ENCODE measurements at places on chromosomes 6 and 20.

- no peak overlapping the region for H3K4me3 ChIP-seq
- no peaks in the 10 kb centered on the region for H3K36me3 ChIP-seq
- no peaks in the 10 kb centered on the region for H3K27me3 ChIP-seq
- no peak overlapping the region for H3K27ac ChIP-seq
Measured at GRCh38 chr20:43096931-43097260, 92.8 kb downstream of the PTPRT start.

DNA sequence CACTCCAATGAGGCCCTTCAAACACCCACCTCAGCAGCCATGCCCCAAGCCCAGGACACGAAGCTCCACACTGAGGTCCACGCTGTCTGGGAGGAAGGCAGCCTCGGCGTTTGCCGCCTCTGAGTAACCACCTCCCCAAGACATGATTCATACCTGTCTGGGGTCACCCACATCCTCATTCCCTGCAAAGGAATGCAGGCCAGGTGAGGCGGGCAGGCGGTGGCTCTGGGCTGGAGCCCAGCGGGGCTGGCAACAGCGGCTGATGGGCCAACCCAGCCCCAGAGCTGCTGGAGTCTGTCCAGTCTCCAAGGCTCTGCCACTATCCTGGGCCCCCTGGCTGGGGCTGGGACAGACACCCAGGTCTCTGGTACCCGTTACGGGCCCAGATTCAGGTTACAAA lies 14.8 kb downstream of the PMEPA1 start:
- peak; percentile 78 for DNase-seq
- no peaks in the 10 kb centered on the region for H3K36me3 ChIP-seq
- no peaks in the 10 kb centered on the region for H3K27me3 ChIP-seq
- no peak overlapping the region for H3K4me3 ChIP-seq
- H3K4me1 ChIP-seq: peaks cover 61% of the 10 kb centered on the region

DNA sequence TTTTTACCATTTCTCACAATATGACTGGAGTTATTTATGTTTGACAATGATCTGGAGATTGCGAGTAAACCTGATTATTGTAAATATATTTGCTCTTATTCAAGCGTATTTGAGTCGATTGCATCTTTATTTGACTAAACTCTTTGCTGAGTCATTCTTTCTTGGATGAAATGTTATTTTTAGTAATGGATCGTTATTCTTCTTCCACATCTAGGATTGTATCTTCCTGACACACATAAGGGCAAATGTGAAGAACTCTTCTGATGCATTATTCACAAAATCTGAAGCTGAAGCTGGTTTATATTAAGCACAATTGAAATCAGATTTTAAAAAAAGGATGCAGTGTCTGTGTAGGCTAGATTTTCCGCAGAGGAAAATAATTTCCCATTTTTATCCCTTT lies 68.2 kb downstream of the SEL1L2 start:
- DNase-seq: no peak
- no peak overlapping the region for H3K27ac ChIP-seq
- H3K4me3 ChIP-seq: no peak overlapping the region
- H3K36me3 ChIP-seq: no peaks in the 10 kb centered on the region

DNA sequence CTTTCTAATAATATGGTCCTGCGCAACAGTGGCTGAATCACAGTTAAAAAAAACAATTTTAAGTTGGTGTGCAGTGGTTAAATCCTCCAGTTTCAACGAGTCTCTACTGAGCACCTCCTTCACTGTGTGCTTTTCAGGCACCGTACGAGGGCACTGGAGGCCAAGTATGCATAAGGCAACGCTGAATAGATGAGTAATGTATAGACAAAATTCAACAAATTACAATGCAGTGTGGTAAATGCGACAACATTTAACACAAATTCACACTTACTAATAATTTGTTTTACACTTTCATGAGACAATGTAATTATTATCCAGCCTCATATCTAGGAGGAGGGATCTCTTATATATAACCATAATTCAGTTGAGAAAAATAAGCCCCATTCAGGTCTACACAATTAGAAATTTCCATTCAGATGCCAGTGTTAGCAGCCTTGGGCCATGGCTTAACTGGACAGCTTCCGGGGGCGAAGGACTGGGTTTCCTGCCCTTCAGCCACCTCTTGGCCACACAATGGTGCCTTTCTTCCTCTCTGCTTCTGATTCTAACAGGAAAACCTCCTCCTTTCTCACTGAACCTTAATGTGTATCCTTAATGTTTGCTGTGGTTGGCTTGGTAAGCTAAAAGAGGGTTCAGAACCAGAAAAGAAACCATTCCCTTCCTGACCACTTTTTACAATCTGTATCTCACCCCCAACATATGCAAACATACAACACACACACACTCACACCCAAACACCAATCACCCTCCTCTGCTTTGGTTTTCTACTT lies 51.9 kb downstream of the B4GALT5 start:
- no peak overlapping the region for H3K27ac ChIP-seq
- H3K4me3 ChIP-seq: no peak overlapping the region
- no peak for DNase-seq
- no peaks in the 10 kb centered on the region for H3K4me1 ChIP-seq
- H3K27me3 ChIP-seq: no peaks in the 10 kb centered on the region

- peaks cover 2% of the 10 kb centered on the region for H3K4me1 ChIP-seq
- DNase-seq: peak; percentile 44
- H3K27ac ChIP-seq: peak overlapping the region; percentile 57
- no peak overlapping the region for H3K4me3 ChIP-seq
- H3K36me3 ChIP-seq: no peaks in the 10 kb centered on the region
- no peaks in the 10 kb centered on the region for H3K27me3 ChIP-seq
Measured at GRCh38 chr20:35871259-35871771, 83.0 kb downstream of the SCAND1 start.

DNA sequence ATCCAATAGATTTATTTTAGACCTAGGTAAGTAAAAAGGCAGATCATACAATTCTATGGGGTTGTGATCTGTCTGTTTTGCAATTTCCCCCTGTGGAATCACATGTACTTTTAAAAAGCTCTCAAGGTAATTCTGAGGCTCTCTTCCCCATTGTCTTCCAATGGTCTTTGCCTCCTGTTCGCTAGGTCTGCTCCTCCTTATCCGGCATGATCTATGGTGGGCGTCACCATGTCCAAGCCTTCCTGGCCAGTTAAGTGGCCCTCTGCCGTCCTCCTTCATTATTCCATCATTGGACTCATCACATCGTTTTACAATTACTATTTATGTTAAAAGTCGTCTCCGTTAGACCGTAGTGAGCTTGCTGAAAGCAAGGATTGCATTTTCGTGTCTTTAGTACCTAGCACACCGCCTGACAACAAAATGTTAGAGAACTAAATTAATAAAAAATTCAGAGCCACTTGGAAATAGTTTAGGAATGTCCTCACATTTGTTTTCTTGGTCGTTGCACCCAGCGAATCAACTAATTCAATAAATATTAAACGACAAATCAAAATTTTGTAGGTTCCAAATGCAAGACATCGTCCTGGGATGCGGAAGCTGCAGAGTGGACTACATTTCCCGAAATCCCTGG lies 2.2 kb upstream of the STXBP5 start:
- H3K4me3 ChIP-seq: peak overlapping the region; percentile 90
- no peaks in the 10 kb centered on the region for H3K36me3 ChIP-seq
- H3K27me3 ChIP-seq: no peaks in the 10 kb centered on the region
- H3K4me1 ChIP-seq: no peaks in the 10 kb centered on the region

DNA sequence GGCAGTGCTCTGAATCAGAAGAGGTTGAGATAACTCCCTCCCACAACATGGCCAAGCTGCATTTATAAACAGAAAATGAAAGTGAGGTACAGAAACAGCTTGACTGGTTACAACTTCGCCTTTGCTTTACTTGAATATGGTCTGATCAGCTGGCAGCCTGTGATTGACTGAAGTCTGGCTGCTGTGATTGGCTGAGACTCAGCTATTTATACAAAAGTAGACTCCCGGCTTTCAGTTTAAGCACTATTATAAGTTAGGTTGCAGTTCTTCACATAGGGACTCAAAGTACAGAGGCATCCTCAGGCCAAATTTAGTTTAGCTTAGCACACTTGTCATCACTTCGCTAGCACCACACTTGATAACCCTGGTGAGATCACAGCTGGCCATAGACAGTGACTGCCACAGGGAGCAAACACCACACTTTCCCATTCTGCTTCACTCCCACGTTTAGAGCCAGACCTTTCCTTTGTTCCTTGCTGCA lies 362.6 kb downstream of the EPM2A start:
- H3K36me3 ChIP-seq: no peaks in the 10 kb centered on the region
- no peak overlapping the region for H3K4me3 ChIP-seq
- H3K27me3 ChIP-seq: no peaks in the 10 kb centered on the region
- H3K27ac ChIP-seq: no peak overlapping the region
- no peaks in the 10 kb centered on the region for H3K4me1 ChIP-seq
- DNase-seq: no peak

- no peak for DNase-seq
- no peaks in the 10 kb centered on the region for H3K27me3 ChIP-seq
- H3K36me3 ChIP-seq: no peaks in the 10 kb centered on the region
- H3K4me3 ChIP-seq: no peak overlapping the region
- H3K4me1 ChIP-seq: no peaks in the 10 kb centered on the region
- no peak overlapping the region for H3K27ac ChIP-seq
Measured at GRCh38 chr6:134093007-134093573, 40.7 kb upstream of the SLC2A12 start.

DNA sequence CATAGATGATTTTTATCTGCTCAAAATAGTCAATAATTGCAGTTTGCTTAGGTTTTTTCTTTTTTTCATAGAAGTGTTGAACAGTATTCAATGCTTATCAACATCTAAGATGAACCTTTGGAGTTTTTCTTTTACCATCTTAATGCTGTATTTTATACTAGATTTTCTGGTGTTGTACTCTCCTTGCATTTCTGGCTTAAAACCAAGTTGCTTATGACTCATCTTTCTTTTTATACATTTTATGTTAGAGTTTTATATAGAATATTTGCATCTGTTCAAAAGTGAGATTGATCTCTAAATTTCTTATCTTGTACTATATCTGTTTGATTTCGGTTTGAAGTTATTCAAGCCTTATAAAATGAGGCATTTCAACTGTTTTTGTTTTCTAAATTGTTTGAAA lies 232.5 kb downstream of the RFPL4B start:
- H3K36me3 ChIP-seq: no peaks in the 10 kb centered on the region
- no peaks in the 10 kb centered on the region for H3K27me3 ChIP-seq
- H3K4me1 ChIP-seq: no peaks in the 10 kb centered on the region
- H3K4me3 ChIP-seq: no peak overlapping the region

- H3K36me3 ChIP-seq: no peaks in the 10 kb centered on the region
- no peak overlapping the region for H3K27ac ChIP-seq
- DNase-seq: no peak
- H3K27me3 ChIP-seq: no peaks in the 10 kb centered on the region
- no peak overlapping the region for H3K4me3 ChIP-seq
- no peaks in the 10 kb centered on the region for H3K4me1 ChIP-seq
Measured at GRCh38 chr20:38883981-38884733, 42.1 kb upstream of the FAM83D start.

- H3K4me3 ChIP-seq: no peak overlapping the region
- H3K27ac ChIP-seq: no peak overlapping the region
- DNase-seq: no peak
- H3K27me3 ChIP-seq: no peaks in the 10 kb centered on the region
Measured at GRCh38 chr6:49736017-49736508, 8.1 kb downstream of the CRISP3 start.

DNA sequence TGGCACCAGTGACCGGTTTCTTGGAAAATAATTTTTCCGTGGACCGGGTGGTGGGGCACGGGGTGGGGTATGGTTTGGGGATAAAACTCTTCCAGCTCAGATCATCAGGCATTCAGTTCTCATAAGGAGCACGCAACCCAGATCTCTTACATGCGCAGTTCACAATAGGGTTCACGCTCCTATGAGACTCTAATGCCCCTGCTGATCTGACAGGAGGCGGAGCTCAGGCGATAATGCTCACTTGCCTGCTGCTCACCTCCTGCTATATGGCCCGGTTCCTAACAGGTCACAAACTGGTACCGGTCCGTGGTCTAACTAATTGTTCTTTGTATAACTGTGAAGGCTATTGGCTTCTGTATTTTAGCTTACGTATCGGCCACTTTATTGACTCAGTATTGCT lies 51.7 kb downstream of the VSTM2L start:
- no peaks in the 10 kb centered on the region for H3K36me3 ChIP-seq
- H3K27ac ChIP-seq: no peak overlapping the region
- no peak for DNase-seq
- H3K27me3 ChIP-seq: no peaks in the 10 kb centered on the region
- H3K4me1 ChIP-seq: no peaks in the 10 kb centered on the region
- no peak overlapping the region for H3K4me3 ChIP-seq

- no peaks in the 10 kb centered on the region for H3K36me3 ChIP-seq
- no peaks in the 10 kb centered on the region for H3K4me1 ChIP-seq
- H3K4me3 ChIP-seq: no peak overlapping the region
- no peak overlapping the region for H3K27ac ChIP-seq
- no peak for DNase-seq
- H3K27me3 ChIP-seq: no peaks in the 10 kb centered on the region
Measured at GRCh38 chr6:139623372-139623771, 248.9 kb upstream of the CITED2 start.

- no peaks in the 10 kb centered on the region for H3K36me3 ChIP-seq
- no peak overlapping the region for H3K27ac ChIP-seq
- H3K27me3 ChIP-seq: no peaks in the 10 kb centered on the region
- no peak for DNase-seq
Measured at GRCh38 chr6:133966654-133967329, 13.8 kb downstream of the TBPL1 start.

- DNase-seq: no peak
- H3K27ac ChIP-seq: no peak overlapping the region
- peaks cover 8% of the 10 kb centered on the region for H3K4me1 ChIP-seq
- no peak overlapping the region for H3K4me3 ChIP-seq
- H3K36me3 ChIP-seq: no peaks in the 10 kb centered on the region
- no peaks in the 10 kb centered on the region for H3K27me3 ChIP-seq
Measured at GRCh38 chr6:126337323-126337722, 2.6 kb upstream of the CENPW start.

GRCh38 chr6:34182751-34183531 lies 37.1 kb upstream of the GRM4 start:
- no peak overlapping the region for H3K27ac ChIP-seq
- H3K4me3 ChIP-seq: no peak overlapping the region
- H3K27me3 ChIP-seq: no peaks in the 10 kb centered on the region
- no peak for DNase-seq
- H3K4me1 ChIP-seq: peaks cover 3% of the 10 kb centered on the region

- no peak overlapping the region for H3K4me3 ChIP-seq
- DNase-seq: no peak
- no peaks in the 10 kb centered on the region for H3K27me3 ChIP-seq
- no peaks in the 10 kb centered on the region for H3K36me3 ChIP-seq
- no peak overlapping the region for H3K27ac ChIP-seq
- H3K4me1 ChIP-seq: no peaks in the 10 kb centered on the region
Measured at GRCh38 chr20:41669708-41670263, 51.6 kb upstream of the CHD6 start.

DNA sequence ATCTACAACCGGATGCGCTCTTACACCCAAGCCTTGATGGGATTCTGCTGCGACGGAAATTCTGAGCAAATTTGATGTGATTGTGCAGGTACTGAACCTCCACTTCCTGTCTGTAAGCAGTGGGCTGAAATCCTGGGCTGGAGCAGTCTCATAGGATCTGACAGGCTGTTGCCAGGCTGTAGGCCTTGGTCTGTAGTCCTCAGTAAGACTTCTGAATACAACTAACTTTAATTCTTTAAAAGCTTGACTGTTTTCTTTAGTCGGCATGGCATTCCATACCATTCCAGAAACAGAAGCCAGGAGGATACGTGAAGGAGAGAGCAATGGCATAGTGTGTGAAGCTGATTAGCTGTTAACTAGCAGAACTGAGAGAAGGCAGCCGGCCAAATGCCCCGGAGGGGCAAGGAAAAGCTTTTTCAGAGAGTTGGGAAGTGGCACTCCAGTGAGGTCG lies 68.3 kb downstream of the ADTRP start:
- no peaks in the 10 kb centered on the region for H3K36me3 ChIP-seq
- no peak overlapping the region for H3K4me3 ChIP-seq
- H3K27me3 ChIP-seq: no peaks in the 10 kb centered on the region
- no peaks in the 10 kb centered on the region for H3K4me1 ChIP-seq
